ENCODE measurements at places on chromosomes 4 and X.

- no peak for DNase-seq
Measured at GRCh38 chrX:115693476-115693875, 132.5 kb downstream of the PLS3 start.

- no peak for DNase-seq
Measured at GRCh38 chrX:3271834-3272186, 74.6 kb downstream of the MXRA5 start.

DNA sequence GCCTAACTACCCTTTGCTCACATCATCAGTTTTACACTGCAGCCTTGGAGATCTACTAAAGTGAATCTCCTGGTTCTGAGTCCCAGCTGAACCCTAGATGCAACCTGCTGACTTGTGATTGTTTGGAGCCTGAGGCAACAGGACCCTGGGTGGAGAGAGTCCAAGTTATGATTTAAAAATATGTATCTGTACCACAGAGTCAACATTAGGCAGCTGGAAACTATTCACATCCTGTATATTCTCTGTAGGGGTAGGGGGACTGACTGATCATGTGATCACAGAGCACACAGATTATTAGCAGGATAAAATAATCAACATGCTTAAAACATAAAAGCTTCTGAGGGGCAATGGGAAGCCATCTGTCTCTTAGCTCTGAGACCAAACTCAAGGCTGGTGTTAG, 52.1 kb downstream of the CT47B1 start:
- DNase-seq, result no peak

DNA sequence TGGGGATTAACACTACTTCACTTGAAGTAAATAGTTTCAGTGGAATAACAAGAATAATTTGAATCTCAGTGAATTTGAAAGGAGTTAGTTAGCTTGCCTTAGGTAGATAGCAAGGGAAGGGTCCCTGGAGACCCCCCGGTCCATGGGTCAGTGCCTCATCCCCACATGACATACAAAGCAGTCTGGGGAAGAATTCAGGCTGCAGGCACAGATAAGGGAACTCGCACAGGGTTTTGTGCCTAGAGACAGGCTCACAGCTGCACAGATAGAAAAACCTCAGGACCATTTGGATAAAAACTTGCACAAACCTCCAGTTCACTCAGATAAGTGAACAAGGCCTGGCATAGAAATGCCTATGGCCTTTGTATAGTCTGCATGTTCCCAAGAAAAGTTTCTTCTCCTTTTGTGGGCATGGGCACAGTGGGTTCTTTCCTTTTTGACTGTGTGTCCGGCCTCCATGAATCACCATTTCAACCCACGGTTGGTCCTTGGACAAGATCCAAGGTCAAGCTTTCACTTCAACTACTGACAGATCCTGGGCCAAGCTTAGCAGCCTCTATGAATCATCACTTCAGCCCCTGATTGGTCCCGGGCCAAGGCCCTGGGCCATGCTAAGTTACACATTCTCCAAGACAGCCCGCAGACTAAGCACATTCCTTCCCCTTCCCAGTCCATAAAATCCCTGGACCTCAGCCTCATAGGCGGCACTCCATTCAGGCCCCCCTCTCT, 108.3 kb upstream of the KLHL4 start:
- no peak for DNase-seq

DNA sequence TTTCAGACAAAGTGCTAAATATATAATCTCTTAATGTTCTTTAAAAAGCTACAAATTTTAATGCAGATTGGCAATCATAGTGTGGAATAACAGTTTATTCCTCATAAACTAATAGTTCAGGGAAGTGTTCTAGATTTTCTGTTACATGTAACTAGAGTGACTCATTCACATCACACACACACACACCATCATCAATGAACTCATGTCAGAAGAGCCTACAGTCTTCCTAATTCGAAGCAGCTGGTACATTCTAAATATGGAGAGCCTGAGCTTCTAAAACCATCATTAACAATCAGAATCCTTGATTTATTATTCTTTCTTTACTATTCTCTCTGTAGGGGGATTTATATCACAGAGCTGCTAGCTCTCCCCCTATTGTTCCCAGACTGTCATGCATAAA, 49.6 kb downstream of the DKK2 start:
- no peak for DNase-seq

- DNase-seq, result no peak
Measured at GRCh38 chrX:101229170-101229569, 9.6 kb downstream of the DRP2 start.

- no peak for DNase-seq
Measured at GRCh38 chr4:5908876-5909427, 16.1 kb upstream of the CRMP1 start.

DNA sequence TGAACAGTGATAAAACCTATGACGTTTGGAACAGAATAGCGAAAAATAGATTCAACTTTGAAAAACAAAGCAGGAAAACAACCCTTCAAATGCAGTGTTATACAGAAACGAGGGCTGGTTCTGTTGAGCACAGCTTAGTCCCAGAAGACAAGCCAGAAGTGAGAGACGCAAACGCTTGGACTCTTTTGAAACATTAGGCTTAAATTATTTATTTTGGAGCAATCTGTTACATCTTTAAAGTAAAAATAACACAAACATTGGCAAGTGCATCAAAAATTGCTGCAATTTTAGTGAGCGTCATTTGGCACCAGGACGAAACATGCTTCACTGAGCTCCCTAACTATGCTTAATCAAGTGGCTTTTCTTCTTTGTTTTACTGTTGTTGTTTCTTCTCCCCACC, 63.5 kb downstream of the ENPP6 start:
- no peak for DNase-seq

GRCh38 chr4:41299486-41299885, 42.8 kb downstream of the UCHL1 start:
- no peak for DNase-seq
